Activated naive CD8-positive, alpha-beta T cell treated with anti-CD3 and anti-CD28 coated beads, Interleukin-2, amount 10 ng/mL, durations not matched to agents 7 days and 5 days (primary cell): ENCODE measurements at places on chromosomes 2 and 18.

DNA sequence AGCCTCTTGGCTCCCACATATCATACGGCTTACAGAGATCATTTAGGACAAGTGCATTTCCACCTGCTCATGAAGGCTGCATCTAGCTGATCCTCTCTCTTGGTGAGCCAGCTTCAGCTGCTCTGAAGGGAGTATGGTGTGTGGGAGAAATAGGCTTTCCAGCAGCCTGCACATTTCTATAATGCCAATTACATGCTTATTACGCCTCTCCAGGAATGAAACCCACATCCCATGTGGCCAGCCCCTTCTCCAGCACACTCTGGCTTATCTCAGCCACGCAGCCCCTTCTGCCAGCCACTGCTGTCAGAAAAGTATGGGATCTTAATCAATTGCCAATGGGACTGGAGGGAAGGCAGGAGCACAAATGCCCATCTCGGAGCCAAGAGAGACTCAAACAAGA lies 117.5 kb downstream of the GALNT14 start:
- no peak for DNase-seq

DNA sequence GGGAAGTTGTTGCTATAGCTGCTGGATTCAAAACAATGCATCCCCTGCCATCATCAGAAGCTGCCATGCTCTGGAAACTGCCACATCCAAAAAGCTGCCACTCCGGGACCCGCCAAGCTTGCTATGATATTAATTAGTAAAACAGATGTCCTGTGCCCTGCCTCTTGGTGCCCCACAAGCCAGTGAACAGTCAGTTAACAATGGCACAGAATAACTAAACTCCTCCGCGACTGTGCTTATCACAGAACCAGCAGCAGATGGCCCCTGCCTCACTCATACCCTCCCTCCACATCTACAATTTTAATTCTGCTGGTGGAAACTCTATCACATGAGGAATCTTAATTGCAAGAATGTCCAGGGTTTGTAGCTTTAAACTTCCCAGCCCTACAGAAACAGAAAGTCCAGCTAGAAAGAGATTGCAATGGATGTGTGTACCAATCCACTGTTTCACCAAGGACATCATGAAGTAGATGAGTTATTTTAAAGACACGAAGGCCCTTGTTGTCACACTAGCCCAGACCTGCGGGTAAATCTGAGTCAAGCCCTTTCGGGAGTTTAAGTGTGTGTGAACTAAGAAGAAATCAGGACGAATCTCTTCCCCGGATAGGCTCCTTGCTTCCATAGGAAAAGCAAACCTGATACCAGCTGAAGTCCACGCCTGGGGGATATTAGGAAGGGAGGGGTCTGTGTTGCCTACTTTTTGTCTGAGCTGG lies 7.4 kb upstream of the ACYP2 start:
- no peak for DNase-seq

DNA sequence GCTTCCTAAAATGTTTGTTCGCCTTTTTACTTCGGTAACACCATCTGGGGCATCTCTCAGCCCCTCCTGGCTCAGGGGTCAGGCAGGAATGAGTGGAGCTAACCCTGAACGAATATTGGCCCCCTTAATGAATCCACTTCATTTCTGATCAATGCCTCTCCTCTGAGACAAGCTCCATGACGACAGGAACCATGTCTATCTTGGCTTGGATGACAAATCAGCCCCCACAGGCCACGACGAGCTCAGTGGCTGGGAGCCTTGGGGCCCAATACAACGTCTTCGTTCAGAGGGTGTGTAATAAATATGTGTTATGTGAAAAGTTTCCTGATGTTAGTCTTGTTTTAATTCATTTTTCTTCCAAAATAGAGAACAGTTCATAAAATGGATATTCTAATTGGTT lies 133.0 kb downstream of the COL6A3 start:
- no peak for DNase-seq

DNA sequence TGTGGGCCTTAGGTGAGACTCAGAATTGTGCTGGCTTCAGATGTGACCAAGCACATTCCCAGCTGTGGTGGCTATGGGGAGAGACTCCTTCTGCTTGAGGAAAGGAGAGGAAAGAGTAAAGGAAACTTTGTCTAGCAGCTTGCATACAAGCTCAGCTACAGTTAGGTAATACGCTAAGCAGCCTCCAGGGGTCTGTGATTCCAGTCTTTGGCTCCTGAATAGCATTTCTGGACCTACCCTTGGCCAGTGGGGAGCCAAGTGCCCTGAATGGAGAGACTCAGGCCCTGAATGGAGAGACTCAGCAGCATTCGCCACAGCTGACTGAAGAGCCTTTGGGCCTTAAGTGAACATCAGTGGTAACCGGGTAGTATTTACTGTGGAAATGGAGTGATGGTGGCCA lies 227.4 kb upstream of the CDH7 start:
- DNase-seq = no peak

DNA sequence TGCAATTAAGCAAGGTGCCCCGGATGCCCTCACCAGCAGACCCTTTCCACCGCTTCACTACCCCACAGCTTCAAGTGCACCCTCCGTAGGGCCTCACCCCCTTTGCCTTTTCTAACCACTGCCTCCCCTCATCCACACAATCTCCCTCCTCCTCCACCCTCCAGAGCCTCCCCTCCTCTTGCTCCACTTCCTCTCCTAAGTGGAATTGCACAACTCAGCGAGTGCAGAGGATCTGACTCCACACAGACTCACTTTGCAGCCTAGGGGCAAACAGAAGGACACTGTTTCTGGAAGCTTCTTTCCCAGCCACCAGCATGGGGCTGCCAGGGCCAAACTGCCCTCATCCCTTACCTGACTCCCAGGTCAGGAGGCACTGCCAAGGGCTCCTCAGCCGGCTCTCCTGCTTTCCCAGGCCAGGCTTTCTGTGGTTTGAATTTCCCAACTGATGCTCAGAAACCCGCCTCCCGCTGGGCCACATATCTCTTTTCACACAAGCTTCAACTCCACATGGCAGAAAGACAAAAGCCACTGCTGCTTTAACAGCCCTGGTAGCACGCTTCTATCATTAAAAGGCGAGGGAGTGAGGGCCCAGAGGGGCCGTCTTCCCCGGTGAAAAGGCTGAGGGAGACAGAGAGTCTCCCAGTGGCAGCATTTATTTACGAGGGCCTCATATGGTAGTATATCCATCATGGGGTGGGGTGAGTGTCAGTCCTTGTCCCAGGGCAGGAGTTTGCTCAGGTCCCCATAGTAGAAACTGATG lies 74.7 kb upstream of the MGAT4A start:
- DNase-seq = no peak

- peak; percentile 49 for DNase-seq
Observed at GRCh38 chr2:148201075-148202004, 180.4 kb downstream of the MBD5 start.

- DNase-seq = no peak
Observed at GRCh38 chr2:198376677-198377076, 572.3 kb downstream of the PLCL1 start.

GRCh38 chr2:15959331-15960153 lies 19.2 kb downstream of the MYCN start:
- no peak for DNase-seq

DNA sequence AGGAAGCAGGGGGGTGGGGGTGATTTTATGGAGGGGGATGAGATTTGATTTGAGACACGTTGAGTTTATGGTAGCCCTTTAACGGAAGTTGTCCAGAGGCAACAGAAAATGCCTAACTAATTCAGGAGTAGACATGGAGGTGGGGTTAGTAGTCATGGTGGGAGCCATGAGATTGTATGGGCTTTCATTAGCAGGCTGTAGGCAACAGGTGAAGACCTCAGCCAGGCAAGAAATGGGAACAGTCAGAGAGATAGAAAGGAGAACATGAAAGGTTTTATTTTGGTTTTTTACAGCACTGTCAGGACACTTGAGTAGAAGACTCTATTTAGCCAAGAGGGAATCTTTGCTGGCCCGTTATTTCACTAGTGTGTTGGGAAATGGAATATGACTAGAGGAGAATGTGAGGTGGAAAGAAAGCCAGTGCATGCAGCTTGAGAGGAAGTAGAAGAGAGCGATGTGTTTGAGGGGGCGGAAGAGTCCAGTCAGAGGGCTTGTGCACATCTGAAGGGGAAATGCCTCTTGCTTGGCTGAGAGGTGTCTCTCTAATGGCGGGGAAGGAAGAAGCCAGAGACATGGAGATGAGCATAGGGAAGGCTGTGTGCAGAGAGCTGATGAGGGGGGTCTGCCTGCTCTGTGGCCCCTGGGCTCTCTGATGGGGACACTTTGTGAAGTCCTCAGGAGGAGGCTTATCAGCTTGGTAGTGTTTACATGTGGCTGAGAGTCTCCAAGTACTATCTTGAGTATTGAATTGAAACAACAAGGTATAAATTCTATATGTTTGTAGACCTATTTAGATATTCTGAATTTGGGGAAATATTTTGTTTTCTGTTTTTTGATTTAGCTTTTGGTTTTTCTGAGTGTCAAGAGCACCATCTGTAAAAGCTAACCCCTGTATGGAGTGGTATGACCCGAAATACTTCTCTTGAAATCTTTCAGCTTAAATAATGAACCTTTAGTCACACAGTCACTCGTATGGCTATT lies 66.9 kb upstream of the ITM2C start:
- DNase-seq = peak; percentile 43

DNA sequence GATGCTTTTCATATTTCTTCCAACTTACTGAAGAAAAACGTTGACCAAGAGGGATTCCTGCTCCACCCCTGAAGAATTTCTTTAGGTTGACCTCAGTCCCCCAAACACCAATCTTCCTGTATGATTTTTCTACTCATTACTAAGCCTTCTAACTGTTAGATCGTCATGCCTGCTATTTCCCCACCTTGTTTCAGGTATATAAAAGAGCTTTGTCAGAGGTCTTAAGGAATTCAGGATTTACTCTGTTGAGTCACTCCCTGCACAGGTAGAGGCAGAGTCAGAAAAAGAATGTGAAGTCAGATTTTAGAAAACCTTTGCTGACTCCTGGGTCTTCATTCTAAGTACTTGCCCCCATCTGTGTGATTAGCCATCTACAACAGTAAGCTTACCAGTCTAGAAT lies 83.8 kb upstream of the NOSTRIN start:
- no peak for DNase-seq

GRCh38 chr2:187554011-187554703 lies at the start of gene TFPI:
TFPI (minus strand) TSS chr2:187554435; CDS start chr2:187503768, 50,667 bp downstream.
- DNase-seq = no peak

GRCh38 chr2:173223871-173224270 lies 130.8 kb upstream of the CDCA7 start:
- DNase-seq = no peak

GRCh38 chr2:75018162-75018561 lies 59.7 kb downstream of the POLE4 start:
- DNase-seq = no peak

DNA sequence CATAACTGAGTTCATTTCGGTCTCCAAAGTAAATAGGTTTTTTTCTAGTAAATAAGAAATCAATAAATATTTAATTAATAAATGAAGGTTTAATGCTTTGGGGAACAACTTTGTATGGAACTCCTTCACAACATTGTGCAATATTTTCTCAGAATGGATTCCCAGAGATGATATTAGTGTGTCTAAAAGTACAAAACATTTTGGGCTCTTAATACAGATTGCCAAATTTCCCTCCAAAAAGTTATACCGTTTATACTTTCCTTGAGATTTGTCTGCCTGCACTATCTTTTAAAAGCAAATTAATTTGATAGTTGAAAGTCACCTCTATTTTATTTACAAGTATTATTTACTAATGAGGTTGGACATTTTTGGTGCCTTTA lies 151.8 kb downstream of the FAM161A start:
- no peak for DNase-seq

- DNase-seq = no peak
Observed at GRCh38 chr2:219368690-219369191, 19.0 kb downstream of the DNPEP start.

GRCh38 chr2:152646264-152646663 lies 71.0 kb downstream of the PRPF40A start:
- DNase-seq = no peak
